ENCODE measurements at places on chromosomes 5 and 9.

DNA sequence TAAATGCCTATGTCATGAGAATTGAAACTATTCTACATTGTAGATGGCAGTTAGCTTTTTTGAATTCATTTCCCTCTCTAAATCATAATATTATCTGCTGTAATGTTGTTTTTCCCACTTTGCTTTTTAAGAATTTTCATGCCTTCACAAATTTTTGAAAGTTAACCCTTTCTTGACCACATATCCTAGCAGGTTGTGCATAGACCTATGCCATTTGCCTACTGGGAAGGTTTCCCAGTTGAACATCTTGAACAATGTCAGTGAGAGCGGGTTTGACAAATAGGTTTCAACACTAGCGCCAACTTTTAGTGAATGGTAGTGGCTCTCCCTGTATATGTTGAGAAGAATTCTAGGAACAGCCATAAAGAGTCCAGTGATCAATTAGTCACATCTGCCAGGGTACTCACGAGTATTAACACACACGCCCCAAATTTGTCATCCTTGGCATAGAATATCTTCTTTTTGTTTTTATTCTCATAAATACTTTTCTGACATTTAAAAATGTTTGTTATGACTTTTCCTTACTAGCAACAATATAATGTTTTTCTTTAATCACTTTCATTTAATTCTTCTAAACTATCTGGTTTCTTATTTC is 307.6 kb downstream of the PJA2 start:
- DNase-seq = no peak

GRCh38 chr5:14144586-14145434 is 1.7 kb downstream of the TRIO start:
- DNase-seq = peak; percentile 84

DNA sequence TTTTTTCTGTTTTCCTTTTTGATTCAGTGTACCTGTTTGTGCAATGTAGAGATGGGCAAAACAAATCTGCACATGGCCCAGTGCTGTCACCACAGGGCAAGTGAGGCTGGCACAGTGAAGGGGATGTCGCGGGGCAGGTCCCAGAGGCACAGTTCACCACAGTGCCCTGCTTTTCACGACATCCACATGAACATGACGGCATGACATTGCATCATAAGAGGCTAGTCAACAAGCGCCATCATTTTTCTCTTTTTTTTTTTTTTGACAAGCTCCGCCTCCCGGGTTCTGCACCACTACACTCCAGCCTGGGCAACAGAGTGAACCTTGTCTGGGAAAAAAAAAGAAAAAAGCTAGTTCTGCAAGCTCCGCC is 42.9 kb upstream of the VDAC1 start:
- DNase-seq = no peak

GRCh38 chr5:143217804-143218160 is 185.7 kb downstream of the NR3C1 start:
- no peak for DNase-seq

GRCh38 chr9:70488098-70488792 is 73.8 kb upstream of the KLF9 start:
- no peak for DNase-seq

GRCh38 chr5:175015028-175015685 is 290.8 kb downstream of the MSX2 start:
- no peak for DNase-seq

DNA sequence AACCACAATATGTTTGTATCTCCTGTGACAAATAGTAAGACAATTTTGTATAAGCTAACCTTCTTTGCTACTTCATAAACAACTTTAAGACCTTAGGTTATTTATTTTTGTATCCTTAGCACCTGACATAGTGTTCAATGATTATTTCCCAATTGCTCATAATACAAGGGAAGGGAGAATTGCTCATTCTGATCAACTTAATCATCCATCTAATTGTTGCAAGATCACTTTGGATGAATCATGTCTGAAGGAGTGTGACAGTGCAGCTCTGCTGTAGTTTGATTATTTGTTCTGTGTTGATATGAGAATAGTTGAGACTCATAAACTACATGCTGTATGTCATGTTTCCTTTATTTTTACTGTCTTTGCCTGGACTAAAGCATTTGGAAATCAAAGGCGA is 721.3 kb upstream of the SEMA6A start:
- DNase-seq = peak; percentile 2

DNA sequence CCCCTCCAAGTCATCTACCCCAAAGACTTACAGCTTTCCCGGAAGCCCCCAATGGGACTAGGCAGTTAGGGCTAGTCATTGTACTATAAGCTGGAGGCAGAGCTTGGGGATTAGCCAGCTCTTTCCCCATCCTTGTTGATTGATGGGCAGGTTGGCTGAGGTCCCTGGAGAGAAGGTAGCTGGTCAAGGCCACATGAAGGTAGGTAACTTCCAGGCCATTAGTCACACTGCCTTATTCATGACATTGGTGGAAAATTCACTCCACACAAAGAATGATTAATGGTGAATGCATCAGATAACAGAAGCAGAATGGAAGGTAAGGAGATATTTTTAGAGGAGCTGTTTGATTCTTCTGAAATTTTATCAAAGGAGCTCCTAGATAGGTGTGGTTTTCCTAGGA is 49.5 kb upstream of the TGFBR1 start:
- no peak for DNase-seq

DNA sequence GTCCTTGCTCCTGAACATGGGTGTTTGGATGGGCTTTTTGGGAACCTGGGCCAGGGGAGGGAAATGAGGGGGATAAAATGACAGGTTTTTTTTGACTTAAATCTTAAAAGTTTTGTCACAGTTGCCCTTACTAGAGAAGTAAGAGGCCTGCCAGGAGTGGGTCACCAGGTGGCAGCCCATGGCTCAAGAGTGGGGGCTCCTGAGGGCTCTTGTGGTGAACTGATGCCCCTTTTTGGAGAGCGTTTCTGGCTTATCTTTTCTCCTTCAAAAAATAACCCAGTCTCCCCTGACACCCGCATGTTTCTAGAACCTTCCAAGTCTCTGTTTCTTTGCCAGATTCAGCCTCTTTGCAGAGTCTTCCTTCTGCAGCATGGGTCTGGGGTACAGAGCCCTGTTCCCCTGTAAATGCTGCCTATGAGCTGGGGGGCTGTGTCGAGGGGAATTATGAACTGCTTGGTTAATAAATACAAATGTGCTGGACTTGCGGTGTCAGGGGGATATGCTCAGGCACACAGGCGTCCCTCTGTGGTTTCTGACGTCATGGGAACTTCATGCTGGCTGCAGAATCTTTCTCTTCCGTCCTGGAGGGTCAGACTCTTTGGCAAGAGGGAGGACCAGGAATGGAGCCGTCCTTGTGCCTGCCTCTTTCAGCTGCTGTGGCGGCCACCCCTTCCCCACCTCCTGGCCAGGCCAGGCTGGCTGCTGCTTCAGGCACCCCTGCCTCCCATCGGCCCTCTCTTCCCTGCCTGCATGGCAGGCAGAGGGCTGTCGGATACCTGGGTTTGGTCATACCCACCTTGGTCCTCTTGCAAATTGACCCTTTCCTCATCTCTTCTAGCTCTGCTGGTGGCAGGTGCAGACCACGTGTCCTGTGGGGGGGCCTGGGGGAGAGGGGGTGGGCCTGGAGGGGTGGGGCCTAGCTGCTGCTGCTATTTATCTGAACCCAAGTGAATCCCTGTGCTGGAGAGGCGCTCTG is 30.1 kb downstream of the PTPA start:
- DNase-seq = peak; percentile 95

DNA sequence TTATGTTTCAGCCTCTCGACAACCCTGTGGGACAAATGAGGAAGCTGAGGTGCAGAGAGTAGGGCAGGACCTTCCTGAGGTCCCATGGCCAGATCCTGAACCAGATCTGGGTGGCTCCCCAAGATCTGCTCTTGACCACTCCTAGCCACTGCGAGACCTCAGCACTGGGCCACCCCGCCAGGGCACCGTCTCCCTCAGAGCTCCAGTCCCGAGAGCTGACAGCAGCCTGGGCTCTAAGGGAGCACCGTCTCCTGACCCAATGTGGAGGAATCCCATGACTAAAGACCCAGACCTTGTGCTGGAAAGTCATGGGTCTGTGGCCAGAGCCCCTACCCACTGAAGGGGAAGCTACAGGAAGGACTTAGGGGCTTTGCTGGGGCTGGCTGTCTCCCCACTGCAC is 4.5 kb upstream of the LMX1B start:
- no peak for DNase-seq

GRCh38 chr5:74665273-74665672 is 19.8 kb upstream of the HEXB start:
- no peak for DNase-seq

DNA sequence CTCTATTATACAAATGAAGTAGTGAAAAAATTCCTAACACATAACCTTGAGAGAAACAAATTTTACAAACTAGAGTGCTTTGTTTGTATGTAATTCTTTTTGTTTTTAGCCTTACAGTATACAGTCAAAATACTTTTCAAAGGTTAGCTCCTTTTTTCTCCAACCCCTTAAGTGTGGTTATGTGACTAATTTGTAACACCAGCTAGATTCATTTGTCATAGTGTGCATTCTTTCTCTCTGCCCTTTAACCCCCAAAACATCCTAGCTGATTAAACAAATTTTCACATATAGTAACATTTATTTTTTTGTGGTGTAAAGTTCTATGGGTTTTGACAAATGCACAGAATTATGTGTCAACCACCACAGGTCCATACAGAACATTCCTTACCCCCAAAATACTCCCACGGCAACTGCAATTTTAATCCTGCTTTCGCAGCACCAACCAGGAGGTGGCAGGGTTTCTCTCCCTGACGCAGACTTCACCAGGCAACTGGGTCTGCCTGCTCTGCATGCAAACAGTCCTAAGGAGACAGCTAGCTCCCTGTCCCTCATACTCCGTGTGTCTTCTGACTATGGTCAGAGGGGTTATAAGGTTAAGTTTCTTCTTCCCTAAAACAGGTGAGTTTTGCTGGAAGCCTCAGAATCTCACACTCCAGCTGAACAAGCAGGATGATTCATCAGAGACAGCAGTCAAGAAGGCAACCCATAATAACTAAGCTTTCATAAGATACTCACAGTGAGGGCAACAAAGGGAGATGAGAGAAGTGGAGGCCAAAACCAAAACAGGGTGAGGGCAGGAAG is 44.5 kb upstream of the NR5A1 start:
- peak; percentile 72 for DNase-seq

- DNase-seq = peak; percentile 7
Measured at GRCh38 chr5:59241552-59241951, 652.0 kb downstream of the PDE4D start.

DNA sequence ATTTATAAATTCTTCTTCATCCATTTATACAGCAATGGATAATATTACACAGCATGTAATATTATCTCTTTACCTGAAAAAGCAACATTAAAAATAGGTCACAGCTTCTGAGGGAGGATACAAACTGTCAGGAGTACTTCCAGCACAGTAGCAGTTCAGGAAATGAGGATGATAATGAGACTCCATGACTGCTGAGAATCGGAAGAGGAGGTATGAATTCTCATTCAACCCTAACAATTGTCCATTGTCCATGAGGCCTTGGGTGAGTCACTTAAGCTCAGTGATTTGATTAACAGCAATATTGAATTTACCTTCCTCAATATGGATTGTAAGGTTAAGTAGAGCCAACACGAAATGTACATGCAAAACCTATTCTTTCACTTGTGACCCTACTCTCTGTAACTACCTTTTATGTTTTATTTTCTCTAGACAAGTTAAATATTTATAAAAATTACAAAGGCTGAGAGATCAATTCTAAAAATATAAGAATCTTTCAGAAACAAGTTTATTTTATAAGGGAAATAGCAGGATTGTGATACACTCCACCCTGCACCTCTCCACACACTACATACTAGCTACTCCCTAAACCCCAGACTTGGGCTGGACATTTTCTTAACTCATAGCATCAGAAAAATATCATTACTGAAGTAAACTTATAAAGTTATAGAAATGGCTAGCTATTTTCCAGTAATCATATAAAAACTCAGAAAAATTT is 159.1 kb upstream of the ACOT12 start:
- no peak for DNase-seq

DNA sequence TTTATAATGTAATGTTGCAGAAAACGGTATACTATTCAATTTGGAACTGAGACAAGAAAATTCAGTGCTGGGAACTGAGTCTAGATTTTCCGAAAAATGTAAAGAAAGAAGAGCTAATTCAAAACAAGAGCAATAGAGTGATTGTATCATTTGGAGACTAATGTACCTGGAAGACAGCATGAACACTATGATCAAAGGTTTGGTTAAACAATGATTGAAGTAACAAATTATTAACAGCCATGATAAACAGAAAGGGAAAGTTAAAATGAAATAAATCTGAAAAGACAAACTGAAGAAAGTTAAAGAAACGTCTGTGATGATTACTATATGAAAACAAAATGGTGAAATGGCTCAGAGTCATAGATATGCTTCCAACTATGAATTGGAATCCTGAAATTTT is 300.6 kb upstream of the MPDZ start:
- no peak for DNase-seq

- DNase-seq = no peak
Measured at GRCh38 chr9:30995956-30996738, 1388.3 kb upstream of the ACO1 start.

DNA sequence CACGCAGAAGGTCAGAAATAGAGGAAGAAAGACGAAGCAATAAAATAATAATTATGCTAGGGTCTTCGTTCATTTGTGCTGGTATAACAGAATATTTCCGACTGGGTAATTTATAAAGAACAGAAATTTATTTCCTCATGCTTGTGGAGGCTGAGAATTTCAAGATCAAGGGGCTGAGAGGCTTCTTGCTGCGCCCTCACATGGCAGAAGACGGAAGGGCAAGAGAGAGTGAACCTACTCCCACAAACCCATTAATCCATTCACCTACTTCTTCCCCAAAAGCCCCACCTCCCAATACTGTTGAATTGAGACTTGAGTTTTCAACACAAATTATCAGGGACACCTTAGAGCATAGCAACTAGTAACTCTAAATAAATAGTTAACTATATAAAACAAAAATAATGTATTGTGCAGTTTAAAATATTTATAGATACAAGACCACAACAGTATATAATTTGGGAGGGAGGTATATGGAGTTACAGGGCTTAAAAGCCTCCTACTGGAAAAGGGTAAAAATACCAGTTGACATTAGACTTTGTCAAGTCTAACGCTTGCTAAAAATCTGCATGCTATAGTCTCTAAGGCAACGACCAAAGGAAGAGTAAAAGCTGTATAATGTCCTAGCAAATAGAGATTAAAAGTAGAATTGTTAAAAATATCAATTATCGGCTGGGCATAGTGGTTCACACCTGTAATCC is 40.3 kb upstream of the NAA35 start:
- peak; percentile 4 for DNase-seq

DNA sequence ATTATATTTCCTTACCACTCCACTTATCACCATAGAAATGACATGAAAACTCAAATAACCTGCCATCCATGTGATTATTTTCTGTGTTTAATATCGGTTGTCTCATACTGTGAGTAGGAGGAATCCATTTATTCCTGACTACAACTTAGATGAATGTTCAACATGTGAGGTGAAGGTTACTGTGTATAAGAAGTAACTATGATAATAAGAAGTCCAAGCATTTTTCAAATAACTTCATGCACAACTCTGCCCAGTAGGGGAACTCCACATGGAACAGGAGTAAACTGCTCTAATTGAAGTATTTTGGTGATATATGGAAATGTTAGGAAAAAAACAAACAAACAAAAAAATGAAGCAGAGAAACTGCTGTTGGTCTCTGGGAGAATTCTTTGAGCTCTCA is 447.5 kb upstream of the GRIN3A start:
- no peak for DNase-seq
